Activated naive CD4-positive, alpha-beta T cell treated with anti-CD3 and anti-CD28 coated beads, Interleukin-2, amount 10 ng/mL, durations not matched to agents 7 days and 5 days (primary cell): ENCODE measurements at places on chromosomes 3 and 15.

DNA sequence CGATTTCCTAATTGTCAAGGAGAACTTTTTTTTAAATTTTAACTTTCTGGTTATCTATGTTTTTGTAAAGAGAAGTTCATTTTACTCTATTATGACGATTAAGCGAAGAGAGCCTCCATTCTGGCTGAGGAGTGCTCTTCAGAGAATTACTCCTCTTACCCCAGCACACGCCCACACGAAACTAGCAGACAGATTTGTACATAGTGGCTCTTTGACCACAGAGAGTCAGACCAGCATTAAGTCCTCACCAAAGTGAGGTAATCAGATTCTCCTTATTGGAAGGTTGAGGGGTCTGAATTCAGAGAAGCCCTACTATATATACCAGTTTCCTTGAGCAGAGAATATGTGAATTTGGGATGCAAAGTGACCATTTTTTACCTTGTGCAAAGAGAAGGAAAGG lies 204.8 kb upstream of the TSC22D2 start:
- no peak overlapping the region for H3K4me3 ChIP-seq
- H3K27me3 ChIP-seq = peaks cover 35% of the 10 kb centered on the region
- H3K4me1 ChIP-seq = no peaks in the 10 kb centered on the region
- no peak overlapping the region for H3K27ac ChIP-seq

DNA sequence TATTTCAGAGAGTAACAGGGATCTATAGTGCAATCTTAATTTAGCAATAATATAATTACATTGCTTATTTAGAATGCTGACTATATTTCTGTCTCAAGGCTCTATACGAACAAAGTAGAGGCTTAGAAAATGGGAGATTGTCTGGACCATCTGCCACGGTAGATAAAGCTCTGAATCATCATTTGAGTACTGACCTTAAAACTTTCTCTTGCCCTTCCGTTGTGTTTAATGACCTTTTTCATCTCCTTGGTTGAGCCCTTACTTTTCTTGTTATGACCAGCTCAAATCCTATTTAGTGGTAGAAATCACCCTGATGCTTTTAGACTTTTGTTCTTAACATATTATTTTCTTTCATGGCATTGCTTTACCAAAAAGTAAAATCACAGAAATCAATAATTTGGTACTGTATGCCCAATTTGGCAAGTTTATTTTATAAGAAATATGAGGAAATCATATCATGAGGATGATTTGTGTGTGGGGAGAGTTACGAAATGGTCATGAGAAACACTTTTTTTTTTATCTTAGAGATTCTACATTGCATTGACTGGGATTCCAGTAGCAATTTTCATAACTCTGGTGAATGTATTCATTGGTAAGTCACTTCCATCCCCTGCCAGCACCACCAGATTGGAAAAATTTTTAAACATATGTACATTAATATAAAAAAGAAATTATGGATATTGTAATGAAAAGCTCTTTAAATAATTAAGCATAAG lies 11.0 kb downstream of the NDUFB5 start:
- peaks cover 5% of the 10 kb centered on the region for H3K4me1 ChIP-seq
- no peaks in the 10 kb centered on the region for H3K27me3 ChIP-seq
- DNase-seq = no peak
- peaks cover 33% of the 10 kb centered on the region for H3K36me3 ChIP-seq
- H3K27ac ChIP-seq = no peak overlapping the region
- H3K4me3 ChIP-seq = no peak overlapping the region

DNA sequence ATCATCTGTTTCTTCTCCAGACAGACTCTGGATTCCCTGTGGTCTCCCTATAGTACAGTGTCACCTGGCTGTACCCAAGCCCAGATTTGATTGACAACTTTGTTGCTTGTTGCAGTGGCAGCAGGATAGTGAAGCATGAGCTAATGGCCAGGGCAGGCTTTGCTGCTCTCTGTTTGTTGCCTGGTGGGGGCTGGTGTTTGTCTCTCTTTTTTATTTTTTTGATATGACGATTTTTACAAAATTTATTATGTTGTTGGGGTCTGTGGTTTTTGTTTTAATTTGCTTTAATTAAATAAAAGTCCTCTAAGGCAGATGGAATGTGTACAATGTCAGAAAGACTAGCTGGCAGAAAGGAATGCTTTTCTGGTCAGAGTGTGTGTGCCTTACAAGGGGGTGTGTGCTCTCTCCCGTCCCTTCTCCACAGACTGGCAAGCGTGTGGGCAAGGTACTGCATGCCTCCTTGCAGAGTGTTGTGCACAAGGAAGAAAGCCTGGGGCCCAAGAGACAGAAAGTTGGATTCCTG lies 15.2 kb upstream of the CLEC3B start:
- peaks cover 51% of the 10 kb centered on the region for H3K36me3 ChIP-seq
- no peak overlapping the region for H3K4me3 ChIP-seq
- no peak for DNase-seq
- peak overlapping the region; percentile 56 for H3K27ac ChIP-seq
- peaks cover 26% of the 10 kb centered on the region for H3K4me1 ChIP-seq

GRCh38 chr3:108509871-108510270 lies 525 bp downstream of the MYH15 start:
- no peaks in the 10 kb centered on the region for H3K4me1 ChIP-seq
- peaks cover 3% of the 10 kb centered on the region for H3K27me3 ChIP-seq
- no peak for DNase-seq

- DNase-seq = no peak
- H3K4me3 ChIP-seq = no peak overlapping the region
- H3K27me3 ChIP-seq = no peaks in the 10 kb centered on the region
- H3K36me3 ChIP-seq = peaks cover 3% of the 10 kb centered on the region
- H3K27ac ChIP-seq = no peak overlapping the region
- no peaks in the 10 kb centered on the region for H3K4me1 ChIP-seq
Observed at GRCh38 chr15:82184355-82184754, 78.2 kb downstream of the EFL1 start.

DNA sequence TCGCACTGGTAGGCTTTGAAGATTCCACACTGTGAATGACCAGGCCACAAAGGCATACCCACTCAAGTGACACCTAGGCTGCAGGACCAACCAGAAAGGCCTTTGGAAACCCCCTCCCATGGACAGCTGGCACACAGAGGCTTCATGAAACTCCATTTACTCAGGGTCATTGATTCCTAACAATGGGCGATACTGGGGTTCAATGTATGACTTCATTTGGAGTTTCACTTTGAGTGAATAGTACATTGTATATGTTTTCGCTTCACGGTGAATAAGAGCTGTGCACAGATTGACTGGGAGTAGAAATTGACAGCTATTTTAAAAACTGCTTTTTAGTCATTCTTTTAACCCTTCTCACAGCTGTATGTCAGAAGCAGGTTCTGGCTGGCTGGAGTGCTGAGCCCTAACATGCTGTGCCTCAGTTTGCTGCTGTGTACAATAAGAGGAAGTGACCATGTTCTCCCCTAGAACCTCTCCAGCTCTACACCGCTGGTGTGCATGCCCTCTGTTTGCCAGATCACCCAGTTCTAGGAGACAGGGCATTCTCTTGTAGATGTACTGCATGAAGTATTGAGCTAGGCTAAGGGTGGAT lies 15.4 kb upstream of the CX3CR1 start:
- no peak overlapping the region for H3K4me3 ChIP-seq
- H3K27ac ChIP-seq = no peak overlapping the region
- H3K4me1 ChIP-seq = peaks cover 23% of the 10 kb centered on the region
- DNase-seq = no peak
- peaks cover 2% of the 10 kb centered on the region for H3K36me3 ChIP-seq
- H3K27me3 ChIP-seq = peaks cover 17% of the 10 kb centered on the region

DNA sequence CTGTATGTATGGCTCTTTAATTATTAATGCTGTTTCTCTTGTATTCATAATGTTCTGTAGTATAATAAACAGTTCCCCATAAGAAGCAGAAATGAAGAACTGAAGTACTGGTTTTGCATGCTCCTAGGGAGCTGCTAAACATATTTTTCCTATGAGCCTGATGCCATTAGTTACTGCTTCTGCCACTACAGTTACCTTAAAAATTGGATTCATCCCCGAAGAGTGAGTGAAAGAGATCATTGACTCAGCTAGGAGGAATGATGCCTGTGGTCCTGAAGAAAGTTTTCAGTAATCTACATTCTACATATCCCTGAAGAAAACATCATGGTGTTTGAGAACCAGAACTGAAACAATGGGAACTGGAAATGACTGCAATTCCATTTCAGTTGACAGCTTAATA lies 37.1 kb upstream of the ST3GAL6 start:
- no peak for DNase-seq
- no peaks in the 10 kb centered on the region for H3K36me3 ChIP-seq
- no peak overlapping the region for H3K27ac ChIP-seq
- no peak overlapping the region for H3K4me3 ChIP-seq
- peaks cover 34% of the 10 kb centered on the region for H3K27me3 ChIP-seq
- no peaks in the 10 kb centered on the region for H3K4me1 ChIP-seq

GRCh38 chr3:38455639-38456430 lies 2.1 kb downstream of the ACVR2B start:
- no peak overlapping the region for H3K27ac ChIP-seq
- peaks cover 1% of the 10 kb centered on the region for H3K36me3 ChIP-seq
- H3K4me3 ChIP-seq = peak overlapping the region; percentile 84
- DNase-seq = no peak
- H3K27me3 ChIP-seq = peaks cover 43% of the 10 kb centered on the region

GRCh38 chr3:141011997-141012262 lies 39.2 kb upstream of the SPSB4 start:
- no peaks in the 10 kb centered on the region for H3K36me3 ChIP-seq
- H3K4me3 ChIP-seq = no peak overlapping the region
- H3K4me1 ChIP-seq = peaks cover 2% of the 10 kb centered on the region
- peaks cover 33% of the 10 kb centered on the region for H3K27me3 ChIP-seq

DNA sequence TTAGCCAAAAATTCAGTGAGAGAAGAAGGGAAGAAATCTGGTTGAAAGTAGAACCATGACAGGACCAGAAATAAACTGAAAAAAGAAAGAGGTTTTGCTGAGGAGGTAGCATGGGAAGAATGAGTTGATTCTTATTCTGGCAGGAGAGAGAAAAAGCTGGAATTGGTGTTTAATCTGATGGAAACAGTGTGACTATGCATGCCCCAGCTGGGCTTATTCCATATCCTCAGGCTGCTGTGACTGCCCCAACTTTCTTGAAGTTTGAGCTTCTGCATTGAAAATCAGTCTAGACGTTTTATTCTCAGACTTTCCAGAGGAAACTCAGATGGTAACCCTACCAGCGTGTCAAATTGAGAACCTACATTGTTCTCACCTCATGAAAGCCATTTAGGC lies 352.5 kb upstream of the DCBLD2 start:
- no peak overlapping the region for H3K4me3 ChIP-seq
- no peaks in the 10 kb centered on the region for H3K27me3 ChIP-seq
- H3K36me3 ChIP-seq = no peaks in the 10 kb centered on the region
- H3K27ac ChIP-seq = no peak overlapping the region

- no peak for DNase-seq
- no peak overlapping the region for H3K4me3 ChIP-seq
- H3K4me1 ChIP-seq = peaks cover 6% of the 10 kb centered on the region
- peaks cover 2% of the 10 kb centered on the region for H3K36me3 ChIP-seq
- peaks cover 13% of the 10 kb centered on the region for H3K27me3 ChIP-seq
Observed at GRCh38 chr15:68749793-68750192, 70.9 kb downstream of the ANP32A start.

DNA sequence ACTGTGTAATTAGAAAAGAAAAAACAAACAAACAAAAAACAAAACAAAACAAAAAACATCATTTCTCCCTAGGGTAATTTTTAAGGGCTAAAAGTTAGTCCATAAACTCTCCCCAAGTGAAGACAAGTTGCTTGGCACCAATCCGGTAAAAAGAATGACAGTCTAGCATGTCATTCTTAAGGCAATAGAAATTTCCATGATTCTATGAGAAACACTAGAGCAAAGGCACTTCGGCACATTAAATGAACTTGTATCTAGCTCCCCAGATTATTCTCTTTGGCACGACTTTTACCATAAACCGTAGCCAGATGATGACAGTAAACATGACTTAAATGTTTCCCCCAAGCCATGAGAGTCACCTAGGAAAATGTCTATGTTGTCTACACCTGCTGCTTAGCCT lies 10.1 kb downstream of the COL8A1 start:
- H3K27me3 ChIP-seq = no peaks in the 10 kb centered on the region
- H3K4me3 ChIP-seq = no peak overlapping the region
- DNase-seq = no peak
- H3K27ac ChIP-seq = no peak overlapping the region
- H3K36me3 ChIP-seq = no peaks in the 10 kb centered on the region
- no peaks in the 10 kb centered on the region for H3K4me1 ChIP-seq

DNA sequence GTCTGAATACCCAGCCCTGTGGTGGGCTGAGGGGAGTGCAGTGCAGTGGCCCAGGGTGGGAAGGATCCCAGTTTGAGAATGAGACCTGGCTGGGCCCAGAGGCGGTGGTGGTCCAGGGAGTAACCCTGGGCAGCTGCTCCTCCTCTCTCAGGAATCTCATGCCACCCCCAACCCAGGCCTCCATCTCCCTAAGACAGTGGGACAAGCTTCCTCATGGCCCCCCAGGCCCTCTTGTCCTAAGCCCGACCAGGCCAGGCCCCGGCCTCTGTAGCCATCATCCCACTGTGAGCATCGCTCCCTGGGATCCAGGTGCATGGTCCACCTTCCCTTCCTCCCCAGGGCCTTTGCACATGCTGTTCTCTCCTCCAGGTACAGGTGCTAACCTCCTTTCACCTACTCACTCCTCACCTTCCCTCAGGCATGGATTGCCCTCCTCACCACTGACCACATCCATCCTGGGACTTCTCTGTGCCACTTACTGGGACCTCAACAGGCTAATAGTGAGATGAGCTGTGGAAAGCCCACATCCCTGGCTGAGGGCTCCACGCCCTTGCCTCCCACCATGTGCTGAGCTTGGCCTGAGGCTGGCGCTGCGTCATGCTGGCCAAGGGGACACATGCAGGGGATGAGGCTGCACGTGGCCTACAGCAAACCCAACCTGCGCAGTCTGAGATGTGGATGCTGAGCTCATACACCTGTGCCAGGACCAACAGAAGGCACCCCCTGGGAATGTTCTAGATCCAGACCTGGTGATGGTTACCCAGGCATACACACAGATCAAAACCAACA lies 9.9 kb downstream of the CHDH start:
- no peak overlapping the region for H3K4me3 ChIP-seq
- no peak for DNase-seq
- H3K4me1 ChIP-seq = no peaks in the 10 kb centered on the region
- no peaks in the 10 kb centered on the region for H3K36me3 ChIP-seq

DNA sequence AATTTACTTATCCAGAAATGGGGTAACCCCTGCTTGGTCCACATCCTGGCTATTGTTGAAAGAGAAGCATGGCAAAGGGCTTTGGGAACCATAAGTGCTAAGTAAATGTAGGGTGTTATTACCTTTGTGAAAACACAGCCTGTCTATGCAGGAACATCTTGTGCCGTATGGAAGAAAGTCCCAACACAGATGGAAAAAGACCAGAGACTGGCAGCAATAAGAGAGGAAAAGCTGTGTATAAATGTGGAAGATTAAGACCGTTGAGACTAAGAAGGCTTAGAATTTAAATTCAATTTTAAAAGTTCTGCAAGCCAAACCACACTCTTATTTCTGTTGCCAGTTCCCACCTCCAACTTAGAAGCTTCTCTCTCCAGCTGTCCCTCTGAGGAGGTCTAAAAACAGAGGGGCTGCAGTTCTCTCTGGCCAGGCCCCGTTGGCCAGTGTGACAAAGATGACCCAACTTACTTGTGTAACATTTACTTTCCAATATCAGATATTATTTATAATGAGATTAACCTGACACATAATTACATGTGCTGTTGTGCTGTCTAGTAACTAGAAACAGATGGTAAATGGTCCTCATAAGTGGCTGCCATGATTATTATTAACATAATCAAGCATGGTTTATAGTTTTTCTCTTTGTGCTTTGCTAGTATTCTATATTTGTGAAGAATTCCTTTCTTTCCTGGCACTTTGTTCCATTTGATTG lies 7.0 kb downstream of the MINDY4B start:
- H3K4me3 ChIP-seq = no peak overlapping the region
- H3K36me3 ChIP-seq = no peaks in the 10 kb centered on the region
- peaks cover 33% of the 10 kb centered on the region for H3K27me3 ChIP-seq
- no peaks in the 10 kb centered on the region for H3K4me1 ChIP-seq
- no peak overlapping the region for H3K27ac ChIP-seq
- no peak for DNase-seq
